Coronary artery (tissue), 2 donors: ENCODE measurements at places on chromosomes 5 and 9.
A peak's percentile ranks its signal among the peaks of the same experiment; 100 is the strongest.

DNA sequence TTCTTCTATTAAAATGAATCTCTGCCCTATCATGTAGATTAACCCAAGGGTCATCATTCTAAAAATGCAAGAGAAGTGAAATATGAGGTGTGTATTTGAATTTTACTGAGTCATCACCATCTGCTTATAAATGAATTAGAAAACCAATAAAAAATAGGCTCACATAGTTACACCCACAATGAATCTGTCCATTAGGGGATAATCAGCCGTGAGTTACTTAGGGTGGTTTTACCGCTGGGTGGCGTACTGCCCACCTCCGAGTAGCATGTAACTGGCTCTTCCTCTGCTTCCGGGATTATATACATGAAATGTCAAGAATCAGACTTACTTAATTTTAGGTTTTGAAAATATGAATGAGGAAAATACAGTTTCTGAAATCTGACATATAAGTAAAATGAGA lies 332.9 kb upstream of the CCNG1 start:
- DNase-seq, result no peak

DNA sequence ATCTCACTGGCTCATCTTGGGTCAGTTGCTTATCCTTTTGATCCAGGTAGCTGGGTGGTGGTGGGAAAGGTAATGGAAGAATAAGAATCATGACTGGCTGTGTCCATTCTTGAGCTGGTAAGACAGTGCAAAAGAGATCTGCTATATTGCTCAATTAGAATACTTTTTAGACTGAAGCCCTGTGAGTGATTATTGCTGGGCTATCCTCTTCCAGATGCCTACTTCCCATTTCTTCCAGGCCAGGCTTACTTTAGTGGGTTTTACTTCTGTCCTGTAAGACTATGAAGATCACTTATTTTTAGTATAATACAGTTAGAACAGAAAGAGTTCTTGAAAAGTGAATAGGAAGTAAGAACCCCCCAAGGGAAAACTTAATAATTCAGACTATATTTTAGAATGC lies 7.2 kb downstream of the MARCHF6 start:
- no peak for DNase-seq

DNA sequence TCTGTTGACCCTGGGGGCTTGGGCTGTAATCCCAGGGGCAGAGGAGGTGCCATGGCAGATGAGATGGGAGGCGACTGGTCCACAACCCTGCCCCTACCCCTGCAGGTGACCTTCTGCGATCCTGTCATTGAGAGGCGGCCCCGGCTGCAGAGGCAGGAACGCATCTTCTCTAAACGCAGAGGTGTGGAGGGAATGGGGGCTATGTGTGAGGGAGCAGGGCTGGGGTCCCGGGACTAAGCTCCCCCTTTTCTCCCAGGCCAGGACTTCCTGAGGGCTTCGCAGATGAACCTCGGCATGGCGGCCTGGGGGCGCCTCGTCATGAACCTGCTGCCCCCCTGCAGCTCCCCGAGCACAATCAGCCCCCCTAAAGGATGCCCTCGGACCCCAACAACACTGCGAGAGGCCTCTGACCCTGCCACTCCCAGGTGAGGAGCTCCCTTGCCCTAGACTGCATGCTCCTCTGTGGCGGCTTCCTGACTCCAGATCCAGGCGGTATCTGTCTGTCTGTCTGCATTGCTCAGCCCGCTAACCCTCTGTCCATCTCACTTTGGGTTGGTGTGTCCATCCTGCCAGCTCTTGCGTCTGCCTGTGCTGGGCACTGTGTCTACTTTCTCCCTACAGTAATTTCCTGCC lies 9.9 kb downstream of the ZDHHC12 start:
- DNase-seq, result peak; percentile 59

GRCh38 chr5:159907689-159908590 lies 8.3 kb upstream of the ADRA1B start:
- no peak for DNase-seq

DNA sequence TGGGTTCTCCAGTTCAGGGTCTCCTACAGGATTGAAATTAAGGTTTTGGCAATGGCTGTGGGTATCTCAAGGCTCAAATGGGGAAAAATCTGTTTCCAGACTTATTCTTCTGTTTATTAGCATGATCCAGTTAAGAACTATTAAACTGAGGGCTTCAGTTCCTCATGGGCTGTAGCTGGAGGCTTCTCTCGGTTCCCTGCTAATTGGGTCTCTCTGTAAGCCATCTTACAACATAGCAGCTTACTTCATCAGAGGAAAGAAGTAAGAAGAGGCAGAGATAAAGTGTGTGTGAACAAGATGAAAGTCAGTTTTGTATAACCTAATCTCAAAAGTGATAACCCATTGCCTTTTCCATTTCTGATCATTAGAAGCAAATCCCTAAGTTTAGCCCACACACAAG lies 391.9 kb downstream of the PSAT1 start:
- DNase-seq, result no peak

DNA sequence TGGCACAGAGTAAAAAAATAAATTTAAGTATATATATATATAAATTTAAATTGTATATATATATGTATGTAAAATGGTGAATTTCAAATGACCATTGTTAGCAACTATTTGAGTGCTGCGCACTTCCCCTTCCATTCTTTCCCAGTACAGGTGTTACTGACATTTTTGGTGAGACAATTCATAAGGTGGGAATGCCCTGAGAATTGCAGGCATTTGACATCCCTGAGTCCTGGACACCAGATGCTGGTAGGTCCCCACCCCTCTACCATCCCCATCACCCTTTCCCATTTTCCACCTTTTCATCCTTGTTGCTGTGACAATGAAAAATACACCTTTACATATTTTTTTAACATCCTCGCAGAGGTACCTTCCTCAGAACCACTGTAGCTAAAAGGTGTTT lies 91.6 kb downstream of the SLC1A3 start:
- no peak for DNase-seq

- DNase-seq, result no peak
These were observed 23.6 kb downstream of the TICAM2 start for GRCh38 chr5:115578657-115579056.

DNA sequence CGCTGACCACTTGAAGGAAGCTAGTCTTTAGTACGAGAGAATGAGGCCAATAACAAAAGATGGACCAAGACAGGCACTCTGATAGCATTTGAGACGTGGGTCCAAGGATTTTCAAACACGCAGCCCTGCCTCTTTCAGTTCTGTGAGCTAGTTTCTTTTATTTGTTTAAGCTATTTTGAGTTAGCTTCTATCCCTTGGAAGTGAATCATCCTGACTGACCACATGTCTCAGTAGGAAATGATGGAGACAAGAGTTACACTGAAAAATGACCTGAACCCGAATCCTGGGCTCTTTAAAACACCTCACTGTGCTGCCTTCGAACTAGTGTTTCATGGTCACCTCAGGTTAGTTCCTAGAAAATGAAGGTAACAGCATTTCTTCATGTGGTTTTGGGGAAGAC lies 9.9 kb downstream of the TEK start:
- DNase-seq, result no peak

GRCh38 chr9:136726631-136727191 lies 14.3 kb downstream of the DIPK1B start:
- DNase-seq, result no peak

GRCh38 chr9:135905380-135906258 lies 1.7 kb downstream of the CAMSAP1 start:
- no peak for DNase-seq

DNA sequence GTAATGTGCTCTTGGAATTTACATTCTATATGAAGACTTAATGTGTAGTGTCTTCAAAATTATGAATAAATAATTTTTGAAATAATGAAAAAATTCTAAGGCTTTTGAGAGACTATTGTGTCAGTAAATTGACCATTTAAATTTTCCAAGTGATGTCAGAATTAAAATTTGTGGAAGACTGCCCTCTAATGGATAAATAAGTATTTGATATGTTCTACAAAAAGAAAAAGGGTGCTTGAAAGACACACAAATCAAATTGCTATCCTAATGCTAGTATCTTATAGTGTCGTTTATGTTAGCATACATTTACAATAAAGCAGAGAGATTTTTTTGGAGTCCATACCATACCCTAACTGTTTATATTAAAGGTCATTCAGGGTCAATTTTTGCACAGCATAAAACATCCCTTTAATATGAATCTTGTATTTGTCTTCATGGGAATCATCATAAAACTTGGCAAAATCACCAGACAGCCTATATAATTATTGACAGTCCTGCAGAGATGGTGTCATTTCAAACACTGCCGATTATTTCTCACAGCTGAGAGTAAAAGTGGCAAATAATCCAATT lies 120.8 kb upstream of the SLC27A6 start:
- DNase-seq, result no peak

- no peak for DNase-seq
These were observed 1185.4 kb upstream of the SEMA6A start for GRCh38 chr5:117759849-117760499.

DNA sequence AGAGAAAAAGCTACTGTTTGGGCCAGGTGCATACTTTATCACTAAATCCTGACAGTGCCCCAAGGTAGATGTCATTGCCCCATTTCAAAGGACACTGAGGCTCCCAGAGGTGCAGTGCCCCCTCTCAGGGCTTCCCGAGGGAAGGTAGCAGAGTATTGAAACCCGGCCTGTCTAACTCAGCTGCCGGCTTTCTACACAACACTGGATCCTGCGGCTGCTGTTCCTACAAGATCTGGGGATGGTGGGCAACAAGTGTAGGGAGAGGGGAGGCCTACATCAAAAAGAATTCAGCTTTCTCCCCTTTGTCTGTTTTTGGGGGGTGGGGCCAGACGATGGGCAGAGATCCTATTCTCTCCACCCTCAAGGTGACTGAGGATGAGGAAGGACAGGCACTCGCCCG lies 200.8 kb downstream of the DAB2IP start:
- DNase-seq, result peak; percentile 52

DNA sequence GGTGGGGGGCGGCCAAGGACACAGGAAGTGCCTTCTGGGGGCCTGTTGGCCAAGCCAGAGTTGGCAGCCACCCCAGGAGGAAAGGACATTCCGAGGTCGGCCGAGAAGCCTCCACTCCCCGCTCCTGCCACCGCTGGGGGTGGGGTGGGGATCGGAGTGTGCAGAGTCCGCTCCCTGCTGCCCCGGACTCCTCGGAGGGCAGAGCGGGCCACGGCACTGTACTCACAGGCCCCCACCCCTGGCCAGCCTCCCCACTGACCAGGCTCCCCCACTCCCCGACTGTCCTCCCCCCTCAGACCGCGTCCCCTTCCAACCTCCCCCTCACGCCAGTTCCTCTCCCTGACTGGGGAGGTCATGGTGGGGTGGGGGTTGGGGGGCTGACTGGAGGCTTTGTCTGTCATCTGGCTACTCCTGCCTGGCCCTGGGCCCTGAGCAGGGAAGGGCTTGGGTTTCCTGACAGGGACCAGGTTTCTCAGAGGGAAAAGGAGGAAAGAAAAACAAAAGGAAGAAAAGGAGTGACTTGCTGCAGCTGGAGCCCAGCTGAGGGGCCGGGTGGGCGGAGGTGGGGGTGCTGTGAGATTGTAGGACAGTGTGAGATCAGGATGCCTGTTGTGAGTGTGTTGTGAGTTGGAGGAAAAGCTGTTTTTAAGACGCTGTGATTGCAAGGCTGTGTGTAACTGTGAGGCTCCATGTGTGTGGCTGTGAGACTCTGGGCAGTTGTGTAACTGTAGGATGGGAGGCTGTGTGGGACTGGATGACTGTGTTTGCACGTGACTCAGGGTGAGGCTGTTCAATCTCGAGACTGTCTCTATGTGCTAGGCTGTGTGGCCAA lies 29.7 kb downstream of the CNTFR start:
- DNase-seq, result no peak

DNA sequence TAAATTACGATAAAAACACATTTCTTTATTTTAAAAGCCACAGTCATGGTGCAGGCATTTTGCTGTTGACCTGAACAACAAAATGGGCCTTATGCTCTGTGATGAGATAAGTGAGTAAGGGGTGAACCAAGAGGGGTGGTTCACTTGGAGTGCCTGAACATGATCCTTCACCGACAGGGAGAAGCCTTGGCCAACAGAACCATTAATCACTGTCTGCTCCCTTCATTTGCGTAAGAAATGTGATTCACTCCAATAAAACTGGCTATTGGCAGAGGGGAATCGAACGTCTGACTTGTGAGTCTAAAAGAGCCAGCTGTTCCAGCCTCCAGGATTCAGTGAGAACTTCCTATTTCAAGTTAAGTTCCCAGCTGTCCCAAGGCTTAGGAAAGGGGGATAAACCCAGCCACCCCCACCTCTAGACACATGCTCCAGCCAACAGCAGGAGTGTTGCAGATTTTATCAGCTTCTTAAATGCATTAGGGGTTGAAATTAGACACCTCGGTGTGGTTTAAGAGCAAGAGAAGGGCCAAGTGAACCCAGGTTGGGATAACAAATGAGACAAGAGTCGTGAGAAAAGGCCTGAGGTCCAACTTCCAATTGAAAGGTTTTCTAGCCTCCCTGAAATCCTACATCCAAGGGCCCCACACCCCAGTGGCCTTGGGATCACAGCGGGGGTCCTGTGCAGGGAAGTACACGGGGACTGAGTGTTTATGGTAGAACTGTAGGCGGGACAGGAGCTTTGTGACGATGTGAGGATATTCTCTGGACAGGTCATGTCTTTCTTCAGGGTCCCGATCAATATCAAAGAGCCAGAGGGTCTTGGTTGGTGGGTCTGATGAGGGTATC lies 131.4 kb upstream of the LHFPL2 start:
- no peak for DNase-seq

- DNase-seq, result peak; percentile 91
These were observed 24.9 kb downstream of the PCDHGC5 start for GRCh38 chr5:141513627-141514329.

DNA sequence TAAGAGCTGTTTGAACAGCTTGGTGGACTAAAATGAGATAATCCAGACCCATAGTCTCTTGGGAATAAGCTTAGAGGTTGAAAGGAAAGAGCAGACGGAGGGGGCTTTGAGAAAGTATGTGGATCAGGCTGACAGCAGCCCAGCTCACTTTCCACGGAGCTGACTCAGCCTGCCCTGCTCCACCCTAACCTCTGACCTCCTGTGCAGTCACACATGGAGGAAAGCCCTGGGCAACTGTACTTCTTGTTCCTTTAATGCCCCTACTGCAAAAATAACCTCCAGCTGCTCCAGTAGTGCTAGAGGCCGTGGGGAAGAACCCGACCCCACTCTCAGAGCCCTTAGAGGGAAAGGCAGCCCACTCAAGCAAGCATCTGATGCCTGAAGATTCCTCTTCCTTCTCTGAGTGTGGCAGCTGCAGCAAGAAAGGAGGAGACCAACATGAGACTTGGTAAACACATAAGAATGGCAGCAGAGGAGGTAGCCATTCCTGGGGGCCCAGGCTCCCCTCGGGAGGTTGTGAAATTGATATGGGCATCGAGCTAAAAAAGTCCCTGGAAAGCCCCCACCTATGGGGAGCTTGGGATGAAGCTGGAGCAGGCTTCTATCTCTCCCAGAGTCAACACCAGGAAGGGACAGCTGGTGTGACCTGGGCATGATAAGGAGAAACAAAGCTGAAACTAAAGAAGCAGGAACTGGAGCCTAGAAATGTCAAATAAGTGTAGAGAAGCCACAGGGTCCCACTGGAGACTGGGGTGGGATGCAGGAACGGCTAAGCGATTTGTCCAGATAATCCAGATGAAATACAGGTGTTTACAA lies 204.3 kb downstream of the PIK3R1 start:
- no peak for DNase-seq

- DNase-seq, result peak; percentile 65
These were observed 1.1 kb upstream of the BRD3 start for GRCh38 chr9:134068744-134069479.
